A549 treated with CORT108297 at 1 μM for 4 hours (cell line): ENCODE measurements at places on chromosomes 11 and 22. TPM values are rescaled to one million over a fixed set of nuclear protein-coding genes. Genes with fewer than 3 reads are reported as not detected.

Gene ASPHD2
- total RNA-seq = 0.71 to 1.5 TPM (median 1.4 TPM) in 5 replicates

Gene PANX3
- not detected in 5 replicates for total RNA-seq

Gene CASP12
- not detected in 5 replicates for total RNA-seq

Gene TMPRSS5
- 0.08 to 0.15 TPM (median 0.12 TPM) in 5 replicates for total RNA-seq

Gene INSC
- total RNA-seq = not detected in 5 replicates

Gene MS4A3
- not detected in 5 replicates for total RNA-seq

Gene RAPSN
- 0.11 to 0.34 TPM (median 0.13 TPM) in 3 of 5 replicates, not detected in the others for total RNA-seq

Gene INTS4
- total RNA-seq = 18.7 to 20.4 TPM (median 19.5 TPM) in 5 replicates

Gene KRTAP5-8
- total RNA-seq = 0.12 TPM in 1 of 5 replicates, not detected in the others

Gene POLA2
- total RNA-seq = 13.4 to 15.9 TPM (median 15.1 TPM) in 5 replicates

Gene MUC2
- total RNA-seq = 0.14 to 0.97 TPM (median 0.27 TPM) in 5 replicates

Gene MAPK8IP1
- total RNA-seq = 5.4 to 6.5 TPM (median 6.3 TPM) in 5 replicates

Gene CEP126
- total RNA-seq = 2.9 to 4.1 TPM (median 3.4 TPM) in 5 replicates

Gene CARNS1
- total RNA-seq = 0.09 to 0.29 TPM (median 0.21 TPM) in 5 replicates

Gene APBB1
- total RNA-seq = 16.5 to 20.3 TPM (median 20.1 TPM) in 5 replicates

Gene MLC1
- 0.03 to 0.13 TPM (median 0.05 TPM) in 5 replicates for total RNA-seq

Gene PRODH
- 0.32 to 1.1 TPM (median 0.51 TPM) in 5 replicates for total RNA-seq

Gene OR56A1
- total RNA-seq = not detected in 5 replicates

Gene F2
- total RNA-seq = 2.0 to 3.2 TPM (median 2.4 TPM) in 5 replicates

Gene DDTL
- 1.5 to 2.1 TPM (median 1.9 TPM) in 5 replicates for total RNA-seq

Gene HDHD5
- total RNA-seq = 32.9 to 44.8 TPM (median 43.0 TPM) in 5 replicates

Gene ROBO3
- total RNA-seq = 1.4 to 3.1 TPM (median 3.0 TPM) in 5 replicates

Gene ANKK1
- total RNA-seq = 0.03 to 0.05 TPM (median 0.04 TPM) in 3 of 5 replicates, not detected in the others

Gene GGTLC2
- total RNA-seq = not detected in 5 replicates
